ENCODE measurements at places on chromosomes 7 and 10.
A peak's percentile ranks its signal among the peaks of the same experiment; 100 is the strongest.

GRCh38 chr7:87300756-87301155, 44.7 kb upstream of the CROT start:
- DNase-seq, result no peak

GRCh38 chr7:45342236-45342635, 184.6 kb downstream of the RAMP3 start:
- peak; percentile 6 for DNase-seq

DNA sequence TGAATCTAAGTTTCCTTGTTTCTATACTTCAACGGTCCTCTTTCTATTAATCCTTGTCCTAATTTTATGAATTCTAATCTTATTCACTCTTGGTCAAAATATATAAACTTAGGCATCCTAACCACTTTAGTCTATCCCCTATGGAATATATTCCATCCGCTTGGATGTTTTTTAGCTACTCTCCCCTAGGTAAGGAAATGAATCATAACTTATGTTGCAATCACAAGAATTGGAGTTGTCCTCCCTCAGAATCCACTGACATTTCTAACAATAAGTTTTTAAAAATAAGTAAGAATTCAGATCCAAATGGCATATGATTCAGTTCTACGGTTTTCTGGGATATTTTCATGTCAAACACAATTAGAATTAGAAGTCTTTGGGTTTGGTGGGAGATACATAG, 1081.6 kb downstream of the SORCS1 start:
- no peak for DNase-seq

DNA sequence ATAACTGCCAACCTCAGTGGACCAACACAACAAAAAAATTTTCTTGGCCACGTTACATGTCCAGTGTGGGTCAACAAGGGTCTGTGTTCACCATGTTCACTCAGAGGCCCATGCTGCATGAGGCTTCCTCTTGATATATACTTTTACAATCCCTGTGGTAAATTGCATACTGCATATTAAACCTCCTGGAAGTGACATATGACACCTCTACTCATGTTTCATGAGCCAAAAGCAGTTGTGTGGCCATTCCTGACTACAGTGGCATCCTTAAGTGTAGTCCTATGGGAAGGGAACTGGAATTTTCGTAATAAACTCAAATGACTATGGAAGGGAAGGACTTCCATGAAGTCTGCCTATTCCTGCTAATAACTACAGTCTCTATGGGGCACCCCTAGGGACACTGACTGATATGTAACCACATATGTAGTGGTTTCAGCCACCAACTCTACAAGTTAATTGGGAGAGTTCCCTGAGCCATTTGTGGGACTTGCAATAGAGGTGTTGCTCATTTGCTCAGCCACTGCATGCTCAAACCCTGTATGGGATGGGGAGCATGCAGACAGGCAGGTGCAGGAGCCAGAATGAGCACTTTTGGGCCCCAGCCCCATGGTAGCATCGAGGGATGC, 9.7 kb downstream of the DYNC1I1 start:
- DNase-seq, result no peak

DNA sequence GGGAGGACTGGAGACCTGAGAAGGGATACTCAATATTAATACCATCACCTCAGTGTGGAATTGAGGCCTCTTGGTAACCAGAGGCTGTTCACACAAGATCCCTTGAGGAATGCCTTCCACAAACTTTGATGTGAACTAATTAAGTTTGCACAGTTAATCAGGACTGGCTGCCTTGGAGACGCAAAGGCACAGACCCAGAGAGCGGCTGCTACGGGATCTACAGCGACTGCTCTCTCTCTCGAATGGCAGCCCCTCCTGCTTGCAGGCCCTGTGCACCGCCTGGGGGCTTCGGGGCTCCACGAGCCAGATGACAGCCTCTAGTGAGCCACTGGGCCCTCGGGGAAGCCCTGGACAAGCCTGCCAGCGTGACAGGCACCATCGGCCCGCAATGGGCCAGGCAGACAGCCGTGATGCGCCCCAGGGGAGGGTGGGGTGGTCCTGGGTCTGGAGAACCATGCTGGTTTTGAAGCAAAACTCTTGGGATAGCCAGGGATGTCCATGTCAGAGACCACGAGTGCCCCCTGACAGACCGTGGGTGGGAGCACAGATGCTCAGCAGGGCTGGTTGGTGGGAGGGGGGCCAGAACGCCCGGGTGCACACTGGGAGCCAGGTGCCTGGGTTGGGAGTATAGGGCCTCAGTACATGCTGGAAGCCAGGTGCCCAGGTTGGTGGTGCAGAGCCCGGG, 195.6 kb downstream of the ELFN1 start:
- no peak for DNase-seq

GRCh38 chr10:6141296-6142151, 52.7 kb downstream of the RBM17 start:
- no peak for DNase-seq

DNA sequence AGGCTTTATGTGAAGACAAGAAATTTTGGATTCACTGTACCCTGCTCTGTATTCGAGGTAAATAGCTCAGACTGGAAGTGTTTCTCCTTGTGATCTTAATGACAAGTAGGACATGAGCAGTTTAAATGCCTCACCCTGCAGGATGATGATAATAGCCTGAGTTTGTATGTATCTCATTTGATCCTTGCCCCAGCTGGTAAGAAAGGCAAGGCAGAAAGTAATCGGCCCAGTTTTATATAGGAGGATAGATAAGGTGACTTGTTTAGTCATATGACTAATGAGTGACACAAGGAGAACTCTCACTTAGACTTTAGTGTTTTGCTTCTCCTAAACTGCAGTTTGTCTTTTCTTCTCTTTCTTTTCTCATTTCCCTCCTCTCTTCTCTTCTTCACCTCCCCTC, 372.6 kb downstream of the PHF14 start:
- DNase-seq, result no peak

DNA sequence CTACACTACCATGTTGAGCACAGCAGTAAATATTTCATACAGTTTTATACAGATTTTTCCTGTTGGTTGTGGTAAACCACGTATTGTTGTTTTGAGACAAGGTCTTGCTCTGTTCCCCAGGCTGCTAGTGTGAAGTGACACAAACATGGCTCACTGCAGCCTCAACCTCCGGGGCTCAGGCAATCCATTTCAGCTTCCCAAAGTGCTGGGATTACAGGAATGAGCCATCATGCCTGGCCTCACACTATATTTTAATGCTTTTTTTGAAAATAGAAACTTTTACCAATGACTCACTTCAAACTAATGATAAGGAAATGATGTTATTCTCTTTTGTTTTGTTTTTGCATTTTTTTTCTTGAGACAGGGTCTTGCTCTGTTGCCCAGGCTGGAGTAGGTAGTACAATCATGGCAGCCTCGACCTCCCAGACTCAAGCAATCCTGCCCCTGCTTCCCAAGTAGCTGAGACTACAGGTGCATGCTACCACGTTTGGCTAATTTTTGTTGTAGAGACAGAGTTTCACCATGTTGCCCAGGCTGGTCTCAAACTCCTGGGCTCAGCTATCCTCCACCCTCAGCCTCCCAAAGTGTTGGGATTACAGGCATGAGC, 210.6 kb downstream of the TPST1 start:
- DNase-seq, result no peak

GRCh38 chr10:43322769-43323168, 48.7 kb upstream of the FXYD4 start:
- DNase-seq, result peak; percentile 89

DNA sequence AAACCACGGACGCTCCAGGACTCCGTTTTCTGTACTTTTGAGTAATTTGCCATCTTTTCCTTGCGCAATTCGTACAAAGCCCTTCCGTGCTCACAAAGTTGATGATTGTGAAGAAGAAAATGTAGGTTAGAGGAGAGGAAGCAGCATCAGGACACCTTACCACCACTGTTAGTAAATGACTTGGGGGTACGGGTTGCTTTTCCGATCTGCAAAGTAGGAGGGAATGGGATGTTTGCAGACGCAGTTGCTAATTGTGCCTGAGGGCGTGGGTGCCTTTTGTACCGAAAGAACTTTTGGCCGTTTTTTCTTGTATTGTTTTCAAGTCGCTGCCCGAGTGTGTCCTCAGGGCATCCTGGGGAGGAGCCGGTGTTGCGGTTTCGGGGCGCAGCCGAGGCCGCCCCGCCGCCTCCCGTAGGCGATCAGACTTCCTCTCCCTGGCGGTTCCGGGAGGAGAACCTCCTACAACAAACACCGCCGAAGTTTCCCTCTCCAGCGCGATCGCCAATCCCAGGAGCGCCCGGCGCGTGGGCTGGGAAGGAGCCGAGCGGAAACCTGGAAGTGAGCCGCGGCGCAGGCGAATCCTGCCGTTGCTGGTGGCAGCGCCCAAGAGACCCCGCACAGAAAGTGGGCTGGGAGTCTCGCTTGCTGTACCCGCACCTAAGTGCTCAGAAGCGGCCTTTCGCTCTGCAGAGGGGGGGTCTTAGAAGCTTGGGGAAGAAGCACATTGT, 1.0 kb downstream of the PRR15 start:
- no peak for DNase-seq

GRCh38 chr10:5159126-5159525, 25.8 kb downstream of the AKR1C8 start:
- no peak for DNase-seq

GRCh38 chr10:30495687-30496086, 61.7 kb downstream of the MAP3K8 start:
- no peak for DNase-seq

DNA sequence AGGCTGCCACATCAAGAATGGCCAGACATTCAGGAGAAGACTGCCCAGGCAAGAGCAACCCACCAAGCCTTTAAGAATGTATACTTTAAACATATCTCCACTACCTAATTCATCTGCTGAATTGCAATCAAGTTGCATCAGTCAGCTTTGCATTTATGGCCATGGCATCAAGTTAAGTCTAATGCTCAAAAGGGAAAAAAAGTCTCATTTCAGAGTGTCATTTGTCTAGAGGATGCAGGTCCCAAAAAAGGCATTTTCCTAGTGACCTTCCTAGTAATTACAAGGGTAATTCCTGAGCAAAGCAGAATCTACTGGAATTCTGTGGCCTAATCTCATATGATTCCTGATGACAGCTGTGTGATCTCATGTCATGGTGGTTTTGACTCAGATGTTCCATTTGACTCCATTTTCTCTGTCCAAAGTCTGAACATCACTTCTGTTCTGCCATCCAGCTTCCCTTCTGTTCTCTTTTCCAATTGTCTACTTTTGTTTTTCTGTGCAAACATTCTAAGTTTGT, 7.3 kb upstream of the CABCOCO1 start:
- no peak for DNase-seq

DNA sequence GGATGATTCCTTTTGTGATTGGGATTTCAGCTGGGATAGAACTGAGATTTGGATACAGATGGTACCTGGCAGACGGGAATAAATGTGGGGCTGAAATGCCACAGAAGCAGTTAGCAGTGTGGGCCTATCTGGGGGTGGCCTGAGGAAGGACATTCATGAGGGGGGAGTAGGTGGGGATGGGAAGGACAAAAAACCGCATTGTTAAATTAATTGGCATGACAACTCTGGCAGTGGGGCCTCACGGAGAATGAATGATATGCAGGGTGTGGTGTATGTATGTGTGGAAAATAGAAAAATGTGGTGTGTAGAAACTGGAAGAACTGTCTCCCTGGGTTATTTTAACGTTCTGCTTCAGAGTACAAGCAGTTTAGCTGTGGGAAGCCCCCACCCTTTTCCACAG, 17.8 kb downstream of the SDK1 start:
- no peak for DNase-seq

DNA sequence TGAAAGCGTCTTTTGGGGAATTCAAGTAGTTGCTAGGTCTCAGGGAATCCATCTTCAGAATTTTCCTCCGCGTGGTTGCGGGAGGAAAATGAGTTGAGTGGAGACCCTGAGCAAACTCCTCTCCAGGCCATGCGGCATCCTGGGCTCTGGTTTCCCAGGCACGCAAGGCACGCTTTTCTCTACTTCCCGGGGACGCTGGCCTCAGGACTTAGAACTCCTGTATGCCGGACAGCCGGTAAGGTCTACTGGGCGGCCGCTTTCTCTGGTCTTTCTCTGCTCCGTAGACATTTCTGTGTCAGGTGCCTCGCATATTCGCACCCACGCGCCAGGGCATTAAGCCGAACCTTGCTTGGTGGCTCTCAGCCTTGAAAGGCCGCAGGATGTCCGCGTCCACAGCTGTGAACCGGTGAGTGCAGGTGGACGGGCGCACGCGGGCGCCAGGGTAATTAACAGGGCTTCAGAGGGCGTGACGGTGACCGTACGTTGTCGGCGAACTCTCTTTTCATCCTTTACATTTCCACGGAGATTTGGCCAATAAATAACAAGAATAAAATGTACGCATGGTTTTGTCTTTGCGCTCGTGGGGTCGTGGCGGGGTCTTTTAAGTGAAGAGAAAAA, 992 bp upstream of the RBM20 start:
- DNase-seq, result no peak

DNA sequence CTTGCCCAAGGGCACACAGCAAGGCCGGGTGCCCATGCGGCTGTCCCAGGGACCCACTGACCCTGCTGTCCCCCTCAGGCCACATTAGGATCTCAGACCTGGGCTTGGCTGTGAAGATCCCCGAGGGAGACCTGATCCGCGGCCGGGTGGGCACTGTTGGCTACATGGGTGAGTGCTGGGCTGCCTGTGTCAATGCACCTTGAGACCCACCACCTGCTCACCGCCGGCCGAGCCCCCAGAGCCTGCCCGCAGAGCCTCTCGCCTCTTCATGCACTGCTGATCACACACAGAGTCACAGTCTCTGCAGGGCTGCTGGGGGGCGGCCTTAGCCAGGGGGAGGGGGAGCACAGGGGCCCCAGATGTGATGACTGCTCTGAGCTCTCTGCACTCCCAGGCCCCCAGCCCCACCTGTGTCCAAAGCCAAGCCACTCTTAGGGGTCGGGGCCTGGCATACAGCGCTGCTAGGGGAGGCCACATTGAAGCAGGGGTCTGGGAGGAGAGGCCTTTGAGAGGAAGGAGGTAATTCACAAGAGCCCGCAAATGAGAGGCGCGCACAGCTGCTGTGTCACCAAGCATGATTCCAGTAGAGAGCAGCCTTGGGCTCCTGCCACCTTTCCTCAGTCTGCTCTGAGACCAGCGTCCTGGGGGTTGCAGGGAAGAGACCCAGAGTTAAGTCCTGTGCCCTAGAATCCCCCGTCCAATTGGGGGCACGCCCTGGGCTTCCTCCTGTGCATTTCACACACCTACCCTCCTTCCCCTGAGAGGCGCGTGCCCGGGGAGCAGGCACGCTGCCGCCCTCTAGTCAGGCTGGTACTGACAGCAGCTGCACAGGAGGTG, 100.4 kb downstream of the RGS10 start:
- no peak for DNase-seq

GRCh38 chr7:78607099-78607498, 808.5 kb downstream of the PHTF2 start:
- DNase-seq, result no peak

DNA sequence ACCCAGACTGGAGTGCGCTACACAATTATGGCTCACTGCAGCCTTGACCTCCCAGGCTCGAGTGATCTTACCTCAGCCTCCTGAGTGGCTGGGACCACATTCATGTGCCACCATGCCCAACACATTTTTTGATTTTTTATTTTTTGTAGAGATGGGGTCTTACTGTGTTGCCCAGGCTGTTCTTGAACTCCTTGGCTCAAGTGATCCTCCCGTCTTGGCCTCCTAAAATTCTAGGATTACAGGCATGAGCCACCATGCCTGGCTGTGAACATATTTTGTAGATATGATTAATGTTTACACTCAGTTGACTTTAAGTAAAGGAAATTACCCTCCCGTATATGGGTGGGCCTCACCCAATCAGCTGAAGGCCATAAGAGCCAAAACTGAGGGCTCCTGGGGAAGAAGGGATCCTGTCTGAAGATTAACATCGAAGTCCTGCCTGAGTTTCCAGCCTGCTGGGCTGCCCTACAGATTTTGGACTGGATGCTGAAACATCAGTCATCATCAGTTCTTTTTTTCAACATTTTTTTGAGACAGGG, 127.1 kb downstream of the ACTR3B start:
- no peak for DNase-seq

GRCh38 chr10:120838941-120839340, 12.2 kb upstream of the WDR11 start:
- DNase-seq, result no peak

GRCh38 chr10:62866451-62866850, 50.3 kb upstream of the EGR2 start:
- DNase-seq, result no peak
